Endothelial cell of umbilical vein (primary cell): ENCODE measurements at places on chromosomes 2 and 18. TPM values are rescaled to one million over a fixed set of nuclear protein-coding genes. Genes with fewer than 3 reads are reported as not detected.

DNA sequence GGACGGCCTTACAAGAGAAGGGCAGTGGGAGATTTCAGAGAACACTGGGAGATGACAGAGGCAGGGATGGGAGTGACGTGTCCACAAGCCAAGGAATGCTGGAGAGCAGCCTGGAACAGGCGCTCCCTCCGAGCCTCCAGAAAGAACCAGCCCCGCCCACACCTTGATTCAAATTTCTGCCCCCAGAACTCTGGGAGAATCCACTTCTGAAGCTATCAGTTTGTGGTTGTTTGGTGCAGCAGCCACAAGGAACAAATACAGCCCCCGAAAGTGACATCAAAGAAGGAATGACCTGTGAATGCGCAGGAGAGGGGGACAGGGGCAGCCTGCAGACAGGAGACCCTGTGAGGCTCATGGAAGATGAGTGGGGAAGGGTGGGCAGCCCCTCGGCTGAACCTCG, 67.3 kb downstream of the TWIST2 start:
- DNase-seq = no peak

DNA sequence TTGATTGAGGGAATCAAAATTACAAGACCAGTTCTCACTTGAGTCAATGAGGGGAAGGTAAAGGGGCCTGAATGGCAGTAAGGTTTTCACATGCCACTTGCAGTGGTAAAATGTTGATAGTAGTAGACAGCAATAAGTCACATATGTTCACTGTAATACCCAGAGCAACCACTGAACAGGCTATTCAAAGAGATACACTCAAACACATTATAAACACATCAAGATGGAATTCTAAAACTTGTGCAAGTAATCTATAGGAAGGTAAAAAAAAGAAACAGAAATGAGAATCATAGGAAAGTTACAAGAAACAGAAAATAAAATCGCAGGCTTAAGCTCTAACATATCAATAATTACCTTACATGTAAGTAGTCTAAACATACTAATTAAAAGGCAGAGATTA, 86.6 kb upstream of the AFF3 start:
- DNase-seq = no peak

The INO80D gene
- 19.3 and 20.3 TPM in 2 replicates for total RNA-seq

The PCBP1 gene
- total RNA-seq = 342 and 360 TPM in 2 replicates

DNA sequence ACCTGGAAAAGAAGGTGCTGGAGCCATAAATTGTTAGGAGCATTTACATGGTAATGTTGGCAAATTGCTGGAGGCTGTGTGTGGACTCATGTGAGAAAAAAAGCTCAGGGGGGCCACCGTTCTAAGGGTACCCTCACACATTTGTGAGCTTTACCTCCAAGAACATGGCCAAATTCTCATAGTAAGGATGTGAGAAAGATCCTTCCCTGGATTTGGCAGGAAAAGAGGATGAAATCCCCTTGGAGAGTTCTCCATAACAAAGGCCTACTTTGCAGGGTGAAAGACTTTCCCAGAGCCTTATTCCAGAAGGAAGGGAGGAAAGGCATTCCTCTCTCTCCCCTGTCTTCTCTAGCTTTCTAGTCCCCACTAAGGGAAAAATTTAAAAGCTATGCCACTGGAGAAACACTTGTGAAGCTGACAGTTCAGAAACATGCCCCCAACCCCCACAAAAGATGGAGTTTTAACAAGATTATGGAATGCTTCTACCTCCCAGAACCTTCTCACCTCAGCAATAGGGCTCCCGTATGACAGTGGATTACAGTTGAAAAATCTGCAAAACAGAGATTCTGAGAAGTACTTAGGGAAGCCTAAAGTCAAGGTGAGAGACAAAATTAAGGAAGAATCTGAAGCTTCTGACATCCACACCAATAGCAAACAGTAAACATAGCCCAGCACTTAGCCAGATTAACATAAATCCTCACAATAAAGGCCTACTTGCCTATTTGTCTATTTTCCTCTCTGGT, 20.2 kb upstream of the ERMN start:
- DNase-seq = no peak

The LRATD1 gene
- total RNA-seq = not detected in 2 replicates

GRCh38 chr2:127277028-127277427, 16.9 kb downstream of the ERCC3 start:
- no peak for DNase-seq

The CHRNG gene
- not detected in 2 replicates for total RNA-seq

- no peak for DNase-seq
These were observed 1.5 kb upstream of the PELI1 start for GRCh38 chr2:64145714-64146113.

The PCARE gene
- total RNA-seq = not detected in 2 replicates

GRCh38 chr2:23478933-23479683, 94.1 kb downstream of the KLHL29 start:
- DNase-seq = no peak

- DNase-seq = no peak
These were observed 125.5 kb downstream of the WDSUB1 start for GRCh38 chr2:159160954-159161353.

GRCh38 chr18:76821875-76822505, 367 bp upstream of the ZNF236 start:
- peak; percentile 69 for DNase-seq

DNA sequence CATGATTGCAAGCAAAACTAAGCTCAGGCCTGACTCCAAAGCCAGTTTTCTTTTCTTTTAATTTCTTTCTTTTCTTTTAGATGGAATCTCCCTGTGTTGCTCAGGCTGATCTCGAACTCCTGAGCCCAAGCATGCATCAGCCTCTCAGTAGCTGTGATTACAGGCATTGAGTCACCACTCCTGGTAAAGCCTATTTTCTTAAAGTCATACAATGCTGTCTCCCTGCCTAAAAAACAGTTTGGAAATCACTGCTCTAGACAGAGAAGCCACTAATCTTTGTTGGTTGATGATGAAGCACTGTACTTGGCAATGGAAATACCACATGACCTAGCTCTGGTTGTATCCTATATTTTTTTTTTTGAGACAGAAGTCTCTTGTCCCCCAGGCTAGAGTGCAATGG, 33.1 kb upstream of the ZNF532 start:
- no peak for DNase-seq

- DNase-seq = no peak
These were observed 6.5 kb downstream of the PLEK start for GRCh38 chr2:68371581-68371980.

GRCh38 chr18:49931760-49932159, 118.4 kb upstream of the ACAA2 start:
- no peak for DNase-seq

The COLEC12 gene
- total RNA-seq = 13.8 and 17.1 TPM in 2 replicates

- no peak for DNase-seq
These were observed 184.2 kb downstream of the KCNJ3 start for GRCh38 chr2:154882725-154883124.

The WDR12 gene
- 65.6 and 67.1 TPM in 2 replicates for total RNA-seq

- DNase-seq = no peak
These were observed 146.9 kb upstream of the STON1 start for GRCh38 chr2:48383036-48383435.

The EFR3B gene
- total RNA-seq = 0.58 and 0.77 TPM in 2 replicates

- DNase-seq = no peak
These were observed 133.4 kb upstream of the CXCR4 start for GRCh38 chr2:136251197-136251884.

- DNase-seq = no peak
These were observed 28.7 kb upstream of the SLC8A1 start for GRCh38 chr2:40480596-40480995.
